ENCODE measurements at places on chromosomes 1 and 21.

- DNase-seq = no peak
Measured at GRCh38 chr21:27713154-27714109, 746.5 kb upstream of the ADAMTS5 start.

- peak; percentile 70 for DNase-seq
Measured at GRCh38 chr1:43227143-43227764, 42.5 kb upstream of the TMEM125 start.

DNA sequence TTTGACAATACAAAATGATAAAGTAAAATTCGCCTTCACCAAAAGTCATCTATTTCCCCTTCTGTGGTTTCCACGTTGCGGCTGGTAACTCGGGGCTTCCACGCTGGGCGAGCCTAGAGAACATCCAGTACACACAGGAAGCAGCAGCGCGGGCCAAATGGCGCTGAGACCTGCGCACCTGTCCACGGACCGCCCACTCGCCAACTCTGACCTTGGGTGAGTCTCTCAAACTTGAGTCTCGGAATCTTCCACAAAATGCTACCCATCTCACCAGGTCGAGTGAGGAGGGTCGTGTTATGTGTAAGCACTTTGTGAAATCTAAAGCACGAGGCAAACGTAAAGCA, 820 bp upstream of the TTF2 start:
- DNase-seq = no peak

- DNase-seq = peak; percentile 91
Measured at GRCh38 chr1:165481820-165482532, 37.0 kb upstream of the RXRG start.

DNA sequence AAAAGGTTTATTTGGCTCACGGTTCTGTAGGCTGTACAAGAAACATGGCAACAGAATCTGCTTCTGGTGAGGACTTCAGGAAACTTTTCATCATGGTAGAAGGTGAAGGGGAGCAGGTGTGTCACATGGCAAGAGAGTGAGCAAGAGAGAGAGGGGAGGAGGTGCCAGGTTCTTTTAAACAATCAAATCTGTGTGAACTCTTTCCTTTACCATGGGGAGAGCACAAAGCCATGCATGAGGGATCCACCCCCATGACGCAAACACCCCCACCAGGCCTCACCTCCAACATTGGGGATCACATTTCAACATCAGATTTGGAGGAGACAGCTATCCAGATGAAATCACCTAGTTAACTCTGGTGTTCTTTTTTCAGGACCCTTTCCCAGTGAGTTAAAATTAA, 103.6 kb downstream of the GALNT2 start:
- no peak for DNase-seq

DNA sequence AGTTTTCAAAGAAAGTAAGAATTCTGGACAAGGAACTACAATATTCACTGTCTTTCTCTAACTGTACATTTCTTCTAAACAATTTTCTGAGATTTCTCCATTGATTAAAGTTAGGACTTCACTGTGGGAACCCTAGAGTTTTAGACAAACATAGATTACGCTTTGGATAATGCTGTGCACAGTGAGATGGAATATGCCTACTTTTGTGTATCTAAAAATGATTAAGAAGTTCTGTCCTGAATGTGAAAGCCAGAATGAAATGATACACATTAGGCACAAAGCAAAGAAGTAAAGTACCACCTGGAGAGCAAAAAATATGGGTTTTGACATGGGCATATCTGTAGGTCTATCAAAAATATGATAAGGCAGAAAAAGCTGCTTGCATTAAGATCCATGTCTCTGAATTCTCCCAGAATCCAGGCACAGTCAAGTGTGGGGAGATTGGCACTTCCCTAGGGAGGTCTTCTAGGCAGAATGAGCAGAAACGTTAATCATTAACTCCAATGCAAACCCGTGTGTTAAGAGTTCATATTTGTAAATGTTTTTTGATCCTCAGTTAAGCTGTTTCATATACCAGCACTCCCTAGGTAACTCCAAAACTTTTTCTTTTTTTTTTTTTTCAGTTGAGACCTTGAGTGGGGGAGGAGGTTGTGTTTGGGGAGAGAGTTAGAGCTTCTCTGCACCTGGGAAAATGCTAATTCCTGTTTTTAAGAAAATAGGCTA, 467.1 kb downstream of the LMO4 start:
- no peak for DNase-seq

DNA sequence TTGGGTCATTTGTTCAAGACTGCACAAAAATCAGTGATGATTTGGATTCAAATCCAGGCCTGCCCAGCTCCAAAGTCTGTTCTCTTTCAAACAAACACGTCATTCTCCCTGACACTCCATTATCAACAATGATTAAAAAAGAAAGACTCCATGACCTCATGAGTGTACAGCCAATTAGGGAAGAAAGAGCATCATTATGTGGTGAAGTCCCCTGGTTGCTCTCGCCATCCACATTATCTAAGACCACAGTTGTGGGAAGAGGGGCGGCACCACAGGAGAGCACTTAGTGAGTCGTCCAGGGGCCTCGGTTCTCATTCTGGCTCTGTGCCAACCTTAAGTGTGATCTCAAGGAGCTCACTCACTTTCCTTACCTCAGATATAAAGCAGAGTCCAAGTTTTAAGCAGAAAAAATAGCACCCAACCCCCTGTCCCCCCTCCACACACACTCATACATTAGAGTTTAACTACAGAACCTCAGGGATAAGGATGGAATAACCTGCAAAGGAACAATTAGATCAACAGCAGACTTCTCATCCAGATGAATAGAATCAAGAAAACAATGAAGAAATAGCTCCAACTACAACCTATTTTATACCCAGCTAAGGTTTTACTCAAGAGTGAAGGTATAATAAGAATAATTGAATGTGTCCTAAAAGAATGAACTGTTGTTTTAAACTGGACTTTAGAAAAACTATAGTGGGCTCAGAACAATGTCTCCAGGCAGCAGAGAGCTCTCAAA, 47.8 kb downstream of the COL6A1 start:
- DNase-seq = peak; percentile 29

DNA sequence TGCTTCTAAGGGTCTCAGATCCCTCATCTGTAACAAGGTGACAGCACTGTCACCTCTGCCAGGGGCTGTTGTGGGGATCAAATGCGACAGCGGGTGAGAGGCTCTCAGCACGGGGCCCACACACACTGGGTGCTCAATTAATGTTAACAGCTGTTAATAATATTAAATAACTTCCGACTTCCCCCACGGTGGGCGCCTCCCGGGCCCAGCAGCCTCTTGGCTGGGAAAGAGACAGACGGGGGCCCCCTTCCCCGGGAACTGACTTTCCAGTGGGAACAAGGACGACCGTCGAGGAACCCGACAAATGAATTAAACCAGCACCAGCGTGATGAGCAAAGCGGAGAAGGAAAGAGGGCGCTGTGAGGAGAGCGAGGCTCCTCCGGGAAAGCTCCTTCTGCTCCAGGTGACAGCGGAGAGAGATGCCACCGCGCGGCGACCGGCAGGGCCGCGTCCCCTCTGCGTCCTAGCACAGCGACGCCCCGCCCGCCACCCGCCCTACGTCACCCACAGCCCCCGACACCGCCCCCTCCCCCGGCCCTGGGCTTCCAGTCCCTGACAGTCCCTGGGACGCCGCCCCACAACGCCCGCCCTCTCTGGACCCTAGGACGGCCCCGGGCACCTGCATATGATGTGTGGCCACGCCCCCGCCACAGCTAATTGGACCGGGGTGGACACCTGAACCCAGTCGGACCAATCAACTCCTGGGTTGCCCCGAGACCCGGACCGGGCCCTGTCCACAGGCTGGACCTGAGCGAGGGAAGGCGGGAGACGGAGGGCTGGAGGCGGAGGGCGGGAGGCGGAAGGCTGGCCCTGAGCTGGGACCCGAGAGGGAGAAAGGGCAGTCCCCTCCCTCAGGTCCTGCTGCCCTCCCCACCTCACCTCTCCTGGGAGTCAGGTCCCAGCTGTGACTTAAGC, 38.2 kb downstream of the MATN1 start:
- DNase-seq = no peak

All from fibroblast of mammary gland (primary cell).